Amniotic stem cell (primary cell): ENCODE measurements at places on chromosomes 1 and 21.

DNA sequence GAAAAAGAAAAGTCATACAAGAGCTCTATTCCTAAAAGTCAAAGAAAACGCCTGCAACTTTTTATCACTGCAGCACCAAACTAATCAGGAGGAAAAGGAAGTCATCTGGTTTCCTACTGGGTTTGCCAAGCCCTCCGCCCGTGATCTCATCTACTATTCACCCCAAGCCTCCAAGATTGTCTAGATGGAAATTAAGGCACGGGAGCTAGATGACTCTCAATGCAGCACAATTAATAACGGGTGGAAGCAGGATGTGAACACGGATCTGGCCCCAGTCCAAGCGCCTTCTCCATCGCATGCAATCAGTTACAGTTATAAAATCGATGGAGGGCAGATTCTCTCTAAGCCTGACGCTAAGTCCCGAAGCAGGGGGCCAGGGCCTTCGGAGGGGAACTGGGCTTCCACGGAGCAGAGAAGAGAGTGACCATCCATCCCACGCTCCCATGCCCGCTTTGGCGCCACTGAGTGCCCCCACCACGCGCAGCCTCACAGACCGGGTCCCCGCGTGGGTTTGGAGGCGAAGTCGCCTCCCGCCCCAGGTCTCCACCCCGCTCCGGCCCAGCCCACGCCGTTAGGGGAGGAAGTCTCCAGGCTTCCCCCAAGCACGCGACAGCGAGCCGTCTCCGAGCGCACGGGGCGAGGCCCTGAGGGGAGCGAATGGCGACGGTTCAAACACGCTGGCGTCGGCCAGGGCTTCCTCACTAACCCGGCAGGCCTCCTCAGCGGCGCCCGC, 1.8 kb downstream of the HSF2BP start:
- DNase-seq: no peak

DNA sequence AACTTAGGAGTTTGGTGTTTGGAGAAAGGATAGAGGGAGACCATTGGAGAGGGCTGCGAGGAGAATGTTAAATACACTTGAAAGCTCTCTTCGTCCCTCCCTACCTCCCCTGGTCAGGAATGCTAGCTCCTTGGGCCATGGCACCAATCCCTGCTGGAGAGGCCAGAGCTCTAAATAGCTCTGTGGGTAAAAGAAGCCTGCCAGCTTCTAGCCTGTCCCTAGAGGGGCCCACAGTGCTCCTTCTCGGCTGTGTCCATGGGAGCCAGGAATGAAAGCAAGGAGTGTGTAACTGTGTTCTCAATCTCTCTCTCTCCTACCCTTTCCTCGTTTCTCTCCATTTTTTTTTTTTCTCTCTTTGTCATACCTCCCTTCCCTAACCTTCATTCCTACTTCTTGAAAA, at the start of gene CCDC190:
TSS of gene CCDC190 (minus strand) at position 75 of the 400 bp plus-strand sequence. CDS start 1,529 bp downstream, outside the sequence.
- no peak for DNase-seq

- no peak for DNase-seq
Observed at GRCh38 chr1:84374991-84375696, 23.1 kb upstream of the DNASE2B start.

GRCh38 chr1:5965586-5966131, 26.6 kb downstream of the NPHP4 start:
- no peak for DNase-seq

- DNase-seq: no peak
Observed at GRCh38 chr1:54595956-54596498, 27.3 kb downstream of the FAM151A start.

GRCh38 chr1:21590934-21591333, 78.2 kb downstream of the RAP1GAP start:
- no peak for DNase-seq

GRCh38 chr1:98783821-98784220, 122.3 kb downstream of the SNX7 start:
- no peak for DNase-seq

DNA sequence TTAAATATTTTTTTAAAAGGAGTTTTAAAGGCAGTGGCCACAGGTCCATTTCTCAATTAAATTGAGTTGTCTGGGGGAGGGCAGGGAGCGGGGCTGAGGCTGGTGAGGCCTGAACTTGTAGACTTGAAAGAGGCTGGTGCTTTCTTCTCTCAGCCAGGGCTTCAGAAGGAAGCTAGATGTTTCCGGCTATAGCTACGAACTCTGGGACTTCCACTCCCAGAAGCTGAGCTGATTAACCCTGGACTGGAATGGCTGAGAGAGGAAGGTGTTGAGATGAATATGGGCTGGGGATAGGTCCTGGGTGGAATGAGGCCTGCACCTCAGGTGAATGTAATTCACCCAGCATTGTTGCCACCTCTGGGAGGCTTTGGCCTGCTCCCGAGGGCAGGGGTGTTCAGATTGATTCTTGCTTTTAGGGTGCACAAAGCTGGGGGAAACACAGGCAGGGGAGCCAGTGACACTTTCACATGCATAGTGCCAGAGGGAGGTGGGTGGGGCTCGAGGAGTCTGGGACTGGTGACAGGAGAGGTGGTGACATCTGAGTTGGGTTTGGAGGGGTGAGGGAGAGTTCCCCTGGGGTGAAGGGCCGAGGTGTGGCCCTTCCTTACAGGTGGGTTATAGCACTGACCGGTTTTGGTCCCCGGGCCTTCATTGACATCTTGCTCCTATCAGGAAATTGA, 18.2 kb downstream of the LDLRAP1 start:
- DNase-seq: no peak

DNA sequence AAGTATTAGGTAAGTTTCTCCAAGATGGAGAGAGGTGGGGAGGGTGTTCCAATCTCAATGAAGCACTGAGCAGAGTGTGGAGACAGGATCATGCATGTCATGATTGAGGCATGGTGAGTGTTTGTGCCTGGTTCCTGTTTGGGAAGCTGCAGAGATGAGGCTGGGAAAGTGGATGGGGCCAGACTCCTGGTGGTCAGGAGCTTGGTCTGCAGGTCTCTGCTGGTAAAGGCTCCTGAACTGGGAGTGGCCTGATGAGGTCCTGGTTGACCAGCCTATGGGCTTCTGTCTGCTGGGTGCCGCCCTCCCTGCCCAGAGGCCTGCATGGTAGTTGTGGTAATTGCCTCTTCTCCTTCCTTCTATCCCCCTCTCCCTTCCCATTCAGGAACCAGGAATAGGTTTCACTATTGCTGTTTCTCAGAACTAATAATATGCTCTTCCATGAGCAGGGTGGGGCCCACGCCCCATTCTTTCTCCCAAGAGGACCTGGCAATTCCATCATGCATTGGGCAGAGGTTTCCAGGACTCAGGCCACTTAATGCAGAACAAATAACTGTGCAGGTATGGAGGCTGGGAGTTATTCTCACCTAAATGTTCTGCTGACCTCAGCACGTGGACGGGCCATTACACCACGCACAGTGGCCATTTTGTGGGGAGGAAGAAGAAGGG, 24.5 kb downstream of the PROK1 start:
- no peak for DNase-seq

- DNase-seq: no peak
Observed at GRCh38 chr21:34330055-34330454, 33.8 kb upstream of the KCNE2 start.

- DNase-seq: no peak
Observed at GRCh38 chr1:22344851-22345560, 106.6 kb upstream of the ZBTB40 start.

- DNase-seq: no peak
Observed at GRCh38 chr1:23163395-23163794, 5.3 kb downstream of the LUZP1 start.
